Liver (tissue), 10 donors: ENCODE measurements at places on chromosomes 4 and X.

DNA sequence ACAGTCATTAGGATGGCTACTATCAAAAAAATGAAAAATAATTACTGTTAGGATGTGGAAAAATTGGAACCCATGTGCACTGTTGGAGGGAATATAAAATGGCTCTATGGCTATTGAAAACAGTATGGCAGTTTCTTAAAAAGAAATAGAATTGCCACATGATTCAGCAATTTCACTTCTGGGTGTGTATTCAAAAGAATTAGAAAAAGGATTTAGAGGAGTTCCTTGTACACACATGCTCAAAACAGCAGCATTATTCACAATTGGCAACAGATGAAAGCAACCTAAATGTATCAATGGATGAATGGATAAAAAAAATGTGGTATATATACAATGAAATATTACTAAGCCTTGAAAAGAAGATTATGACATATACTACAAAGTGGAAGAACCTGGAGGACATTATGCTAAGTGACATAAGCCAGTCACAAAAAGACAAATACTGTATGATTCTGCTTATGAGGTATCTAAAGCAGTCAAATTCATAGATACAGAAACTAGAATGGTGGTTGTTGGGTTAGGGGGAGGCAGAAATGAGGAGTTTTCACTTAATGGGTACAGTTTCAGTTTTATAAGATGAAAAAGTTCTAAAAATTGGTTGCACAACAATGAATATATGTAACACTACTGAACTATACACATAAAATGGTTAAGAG is 123.2 kb downstream of the ELOVL6 start:
- no peaks in the 10 kb centered on the region for H3K27me3 ChIP-seq
- H3K4me1 ChIP-seq = peaks cover 5% of the 10 kb centered on the region
- no peak for DNase-seq
- no peak overlapping the region for H3K4me3 ChIP-seq
- H3K36me3 ChIP-seq = no peaks in the 10 kb centered on the region

DNA sequence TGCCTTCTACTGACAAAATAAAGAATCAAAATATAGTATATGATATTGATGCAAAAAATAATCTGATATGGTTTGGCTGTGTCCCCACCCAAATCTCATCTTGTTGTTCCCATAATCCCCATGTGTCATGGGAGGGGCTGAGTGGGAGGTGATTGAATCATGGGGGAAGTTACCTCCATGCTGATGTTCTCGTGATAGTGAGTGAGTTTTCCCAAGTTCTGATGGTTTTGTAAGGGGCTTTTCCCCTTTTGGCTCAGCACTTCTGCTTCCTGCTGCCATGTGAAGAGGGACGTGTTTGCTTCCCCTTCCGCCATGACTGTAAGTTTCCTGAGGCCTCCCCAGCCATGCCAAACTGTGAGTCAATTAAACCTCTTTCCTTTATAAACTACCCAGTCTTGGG is 70.2 kb downstream of the TMEM165 start:
- H3K36me3 ChIP-seq = peaks cover 3% of the 10 kb centered on the region
- H3K4me3 ChIP-seq = no peak overlapping the region
- H3K27me3 ChIP-seq = no peaks in the 10 kb centered on the region
- DNase-seq = no peak

- no peaks in the 10 kb centered on the region for H3K36me3 ChIP-seq
- H3K27ac ChIP-seq = no peak overlapping the region
- no peaks in the 10 kb centered on the region for H3K4me1 ChIP-seq
- no peak for DNase-seq
- no peaks in the 10 kb centered on the region for H3K27me3 ChIP-seq
These were observed 756.5 kb downstream of the C4orf33 start for GRCh38 chr4:129852434-129852833.

DNA sequence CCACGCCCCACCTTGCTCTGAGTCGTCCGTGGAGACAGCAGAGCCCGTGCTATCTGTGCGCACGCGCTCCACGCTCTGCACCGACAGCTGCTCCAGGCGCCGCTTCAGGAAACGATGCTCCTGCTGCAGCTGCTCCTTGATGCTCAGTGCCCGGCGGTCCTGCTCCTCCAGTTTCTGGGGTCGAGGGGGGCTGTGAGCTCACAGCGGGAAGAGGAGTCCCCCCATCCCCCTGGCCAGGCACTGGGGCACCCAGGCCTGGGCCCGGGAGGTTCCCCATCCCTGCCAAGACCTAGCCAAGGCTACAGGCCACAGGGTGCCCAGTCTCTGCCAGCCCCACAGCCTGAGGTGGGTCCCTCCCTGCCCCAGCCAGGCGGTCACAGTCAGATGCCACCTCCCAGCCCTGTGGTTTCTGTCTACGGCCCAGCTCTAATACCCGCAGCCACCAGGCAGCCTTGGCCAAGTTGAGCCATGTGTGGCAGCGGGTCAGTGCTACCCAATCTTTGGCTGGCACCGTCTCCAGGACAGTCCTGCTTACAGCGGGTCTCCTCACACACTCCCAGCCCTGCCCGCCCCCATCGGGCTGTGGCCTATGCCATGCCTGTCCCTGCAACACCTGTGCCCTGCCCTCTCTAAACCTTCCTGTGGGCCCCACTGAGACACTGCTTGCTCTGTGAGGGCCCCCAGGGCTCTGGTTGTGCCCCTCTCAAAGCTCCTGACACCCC is 9.3 kb upstream of the HAUS3 start:
- H3K27me3 ChIP-seq = no peaks in the 10 kb centered on the region
- no peak overlapping the region for H3K27ac ChIP-seq
- no peak for DNase-seq
- H3K4me3 ChIP-seq = no peak overlapping the region
- peaks cover 45% of the 10 kb centered on the region for H3K36me3 ChIP-seq

DNA sequence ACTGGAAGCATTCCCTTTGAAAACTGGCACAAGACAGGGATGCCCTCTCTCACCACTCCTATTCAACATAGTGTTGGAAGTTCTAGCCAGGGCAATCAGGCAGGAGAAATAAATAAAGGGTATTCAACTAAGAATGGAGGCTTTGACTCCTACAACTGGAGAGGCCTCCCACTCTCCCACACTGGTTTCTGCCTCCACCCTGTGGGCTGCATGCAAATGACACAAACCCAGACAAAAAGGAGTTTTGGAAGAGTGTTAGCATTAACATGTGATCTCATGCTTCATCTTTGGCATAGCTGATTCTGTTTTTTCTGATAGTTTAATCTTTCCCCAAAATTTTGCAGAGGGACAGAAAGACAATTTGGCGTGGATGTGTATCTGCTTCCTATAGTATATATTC is 80.8 kb upstream of the IQCM start:
- no peaks in the 10 kb centered on the region for H3K4me1 ChIP-seq
- H3K36me3 ChIP-seq = no peaks in the 10 kb centered on the region
- no peak overlapping the region for H3K27ac ChIP-seq

DNA sequence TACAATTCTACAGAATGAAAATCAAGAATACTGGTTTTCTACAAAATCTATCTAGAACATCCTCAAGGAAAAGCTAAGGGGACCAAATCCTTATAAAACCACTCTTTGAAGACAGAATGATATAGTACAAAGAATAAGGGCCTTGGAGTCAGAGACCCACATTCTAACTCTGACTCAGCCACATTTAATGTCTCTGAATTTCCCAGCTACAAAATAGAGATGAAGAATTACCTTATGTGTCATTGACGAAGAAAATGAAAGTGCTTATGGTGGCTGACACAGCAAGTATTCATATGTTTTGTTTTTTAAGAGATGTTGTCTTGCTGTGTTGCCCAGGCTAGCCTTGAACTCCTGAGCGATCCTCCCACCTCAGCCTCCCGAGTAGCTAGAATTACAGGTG is 35.9 kb upstream of the CXorf38 start:
- H3K4me3 ChIP-seq = no peak overlapping the region
- no peak overlapping the region for H3K27ac ChIP-seq
- H3K4me1 ChIP-seq = peaks cover under 1% of the 10 kb centered on the region
- DNase-seq = no peak
- no peaks in the 10 kb centered on the region for H3K36me3 ChIP-seq

DNA sequence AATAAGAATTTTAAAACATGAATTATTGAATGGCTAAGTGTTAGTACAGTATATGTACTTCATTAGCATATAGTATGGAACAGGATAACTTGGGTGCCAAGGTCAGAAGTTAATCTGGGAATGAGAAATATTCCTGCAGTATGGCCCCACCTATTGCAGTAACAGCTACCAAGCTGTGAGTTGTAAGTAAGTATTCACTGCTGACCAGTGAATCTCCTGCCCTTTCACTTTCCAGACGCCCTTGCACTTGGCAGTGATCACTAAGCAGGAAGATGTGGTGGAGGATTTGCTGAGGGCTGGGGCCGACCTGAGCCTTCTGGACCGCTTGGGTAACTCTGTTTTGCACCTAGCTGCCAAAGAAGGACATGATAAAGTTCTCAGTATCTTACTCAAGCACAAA is 105.1 kb downstream of the NFKB1 start:
- no peak overlapping the region for H3K27ac ChIP-seq
- no peaks in the 10 kb centered on the region for H3K4me1 ChIP-seq
- H3K4me3 ChIP-seq = no peak overlapping the region
- H3K27me3 ChIP-seq = no peaks in the 10 kb centered on the region
- peaks cover 8% of the 10 kb centered on the region for H3K36me3 ChIP-seq
- DNase-seq = no peak

- no peak overlapping the region for H3K27ac ChIP-seq
- H3K36me3 ChIP-seq = no peaks in the 10 kb centered on the region
- no peak for DNase-seq
- no peak overlapping the region for H3K4me3 ChIP-seq
These were observed 88.1 kb upstream of the MAB21L2 start for GRCh38 chr4:150493851-150494250.

DNA sequence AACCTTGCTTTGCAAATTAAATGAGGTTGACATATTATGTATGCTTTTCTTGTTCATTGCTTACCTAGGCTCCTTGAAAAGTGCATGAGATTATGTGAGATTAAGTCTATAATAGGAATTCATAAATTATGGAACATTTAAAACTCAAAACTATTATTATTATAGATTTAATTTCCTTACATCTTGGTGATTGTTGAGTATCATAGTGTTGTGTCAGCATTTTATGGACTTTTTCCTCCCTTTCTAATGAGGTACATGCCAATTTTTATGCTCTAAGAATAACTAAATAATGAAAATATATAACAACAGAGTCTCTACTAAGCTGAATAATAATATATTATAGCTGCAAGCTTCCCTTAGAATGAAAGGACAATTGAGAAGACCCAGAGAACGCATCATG is 848.8 kb upstream of the AADAT start:
- no peak for DNase-seq
- H3K27ac ChIP-seq = no peak overlapping the region
- no peaks in the 10 kb centered on the region for H3K36me3 ChIP-seq
- no peaks in the 10 kb centered on the region for H3K4me1 ChIP-seq
- H3K27me3 ChIP-seq = no peaks in the 10 kb centered on the region
- H3K4me3 ChIP-seq = no peak overlapping the region

- H3K27ac ChIP-seq = no peak overlapping the region
- H3K36me3 ChIP-seq = no peaks in the 10 kb centered on the region
- no peak overlapping the region for H3K4me3 ChIP-seq
- no peaks in the 10 kb centered on the region for H3K4me1 ChIP-seq
- no peak for DNase-seq
These were observed 318.5 kb downstream of the ARAP2 start for GRCh38 chr4:35925806-35926205.

DNA sequence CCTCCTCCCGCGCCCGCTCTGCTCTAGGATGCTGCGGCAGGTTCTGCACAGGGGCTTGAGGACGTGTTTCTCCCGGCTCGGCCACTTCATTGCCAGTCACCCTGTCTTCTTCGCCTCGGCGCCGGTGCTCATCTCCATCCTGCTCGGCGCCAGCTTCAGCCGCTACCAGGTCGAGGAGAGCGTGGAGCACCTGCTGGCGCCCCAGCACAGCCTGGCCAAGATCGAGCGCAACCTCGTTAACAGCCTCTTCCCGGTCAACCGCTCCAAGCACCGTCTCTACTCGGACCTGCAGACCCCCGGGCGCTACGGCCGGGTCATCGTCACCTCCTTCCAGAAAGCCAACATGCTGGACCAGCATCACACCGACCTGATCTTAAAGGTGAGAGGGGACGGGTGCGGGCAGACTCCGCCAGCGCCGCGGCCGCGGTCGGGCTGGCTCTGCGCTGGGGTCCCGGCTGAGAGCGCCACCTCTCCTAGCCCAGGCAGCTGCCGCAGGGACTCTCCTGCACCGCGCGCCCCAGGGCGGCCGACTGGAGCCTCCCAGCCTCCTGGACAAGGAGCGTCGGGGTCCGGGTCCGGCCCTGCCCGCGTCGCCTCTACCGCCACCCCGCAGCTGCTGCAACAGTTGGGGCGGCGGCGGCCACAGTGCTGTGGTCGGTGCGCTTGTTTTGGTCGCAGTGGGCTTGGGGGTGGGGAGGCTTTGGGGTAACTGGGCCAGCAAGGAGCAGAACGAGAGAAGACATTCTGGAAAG is at the start of gene PTCHD1:
PTCHD1 (plus strand) TSS at position 2 of the 752 bp plus-strand sequence; CDS start at position 29, 27 bp downstream.
- H3K27me3 ChIP-seq = no peaks in the 10 kb centered on the region
- no peak within 1 kb of the TSS for H3K4me3 ChIP-seq
- H3K36me3 ChIP-seq = no peaks in the 10 kb centered on the region
- no peak within 1 kb of the TSS for H3K27ac ChIP-seq

- no peaks in the 10 kb centered on the region for H3K4me1 ChIP-seq
- no peaks in the 10 kb centered on the region for H3K36me3 ChIP-seq
- H3K27me3 ChIP-seq = no peaks in the 10 kb centered on the region
- DNase-seq = no peak
- H3K4me3 ChIP-seq = no peak overlapping the region
- no peak overlapping the region for H3K27ac ChIP-seq
These were observed 231.8 kb upstream of the GPRIN3 start for GRCh38 chr4:89539374-89539773.

DNA sequence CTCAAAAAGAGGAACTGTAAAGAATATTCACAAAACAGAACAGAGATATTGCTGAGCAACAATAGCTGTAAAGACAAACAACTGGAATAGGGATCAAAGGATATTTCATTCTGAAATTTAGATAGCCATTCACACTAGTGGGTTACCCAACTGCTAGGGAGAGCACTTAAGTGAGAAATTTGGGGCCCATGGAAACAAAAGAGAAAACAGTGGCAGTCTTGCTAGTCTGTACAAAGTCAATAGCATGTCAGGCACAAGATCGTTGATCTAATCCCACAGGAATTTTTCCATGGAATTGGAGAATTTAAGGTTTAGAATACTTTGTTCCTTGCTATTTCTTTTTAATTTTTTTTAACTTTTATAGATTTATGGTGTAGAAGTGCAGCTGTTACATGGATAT is 467.0 kb downstream of the PCDH18 start:
- no peak overlapping the region for H3K27ac ChIP-seq
- no peaks in the 10 kb centered on the region for H3K27me3 ChIP-seq
- H3K36me3 ChIP-seq = no peaks in the 10 kb centered on the region
- DNase-seq = no peak
- H3K4me3 ChIP-seq = no peak overlapping the region
- no peaks in the 10 kb centered on the region for H3K4me1 ChIP-seq

GRCh38 chr4:72215198-72215597 is 183.4 kb downstream of the NPFFR2 start:
- no peak overlapping the region for H3K4me3 ChIP-seq
- H3K27ac ChIP-seq = no peak overlapping the region
- H3K27me3 ChIP-seq = no peaks in the 10 kb centered on the region
- H3K4me1 ChIP-seq = no peaks in the 10 kb centered on the region
- DNase-seq = no peak

GRCh38 chr4:65139998-65140397 is 530.3 kb downstream of the EPHA5 start:
- DNase-seq = no peak
- H3K36me3 ChIP-seq = no peaks in the 10 kb centered on the region
- no peak overlapping the region for H3K4me3 ChIP-seq
- no peaks in the 10 kb centered on the region for H3K27me3 ChIP-seq
- no peak overlapping the region for H3K27ac ChIP-seq

- no peaks in the 10 kb centered on the region for H3K36me3 ChIP-seq
- no peak overlapping the region for H3K27ac ChIP-seq
- no peaks in the 10 kb centered on the region for H3K4me1 ChIP-seq
- H3K4me3 ChIP-seq = no peak overlapping the region
- DNase-seq = no peak
These were observed 18.7 kb upstream of the ZNF827 start for GRCh38 chr4:145957302-145957701.

GRCh38 chrX:72060921-72061490 is 70.7 kb downstream of the RTL5 start:
- no peak for DNase-seq
- no peak overlapping the region for H3K4me3 ChIP-seq
- H3K27ac ChIP-seq = no peak overlapping the region
